GM04504 (cell line): ENCODE measurements at places on chromosomes 3 and 15.

GRCh38 chr3:48637305-48637704 lies 2.0 kb upstream of the SLC26A6 start:
- DNase-seq = no peak

DNA sequence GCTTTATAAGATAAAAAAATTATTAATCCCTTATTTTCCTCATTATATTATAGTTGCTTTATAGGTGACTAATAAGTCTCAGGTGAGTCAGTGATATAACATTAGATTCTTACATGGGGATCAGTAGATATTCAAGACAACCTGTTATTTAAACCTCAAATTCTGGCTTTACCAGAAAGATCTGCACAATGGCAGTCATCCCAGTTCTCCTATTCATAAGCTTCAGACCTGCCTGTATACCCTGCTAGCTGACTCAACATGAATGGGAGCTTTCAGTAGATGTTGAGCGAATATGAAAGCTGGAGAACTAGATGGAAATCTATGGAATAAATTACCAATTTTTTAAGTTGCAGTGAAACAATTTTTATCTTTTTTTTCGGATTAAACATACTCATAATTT lies 20.5 kb upstream of the CCDC54 start:
- DNase-seq = no peak

DNA sequence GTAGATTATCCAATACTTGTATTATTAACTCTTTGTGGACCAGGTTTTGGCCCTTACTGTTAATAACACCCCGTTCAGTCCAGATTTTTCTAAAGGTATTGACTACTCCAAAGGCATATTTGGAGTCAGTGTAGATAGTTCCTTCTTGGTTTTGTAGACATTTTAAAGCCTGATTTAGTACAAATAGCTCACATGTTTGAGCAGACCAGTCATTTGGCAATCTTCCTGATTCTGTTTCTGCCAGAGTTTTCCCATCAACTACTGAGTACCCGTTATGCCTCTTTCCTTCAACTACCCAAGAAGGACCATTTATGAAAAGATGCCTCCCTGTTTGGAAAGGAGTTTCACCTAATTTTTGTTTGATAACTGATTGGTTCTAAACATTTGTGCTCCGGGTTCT lies 82.0 kb downstream of the CHCHD4 start:
- DNase-seq = no peak

DNA sequence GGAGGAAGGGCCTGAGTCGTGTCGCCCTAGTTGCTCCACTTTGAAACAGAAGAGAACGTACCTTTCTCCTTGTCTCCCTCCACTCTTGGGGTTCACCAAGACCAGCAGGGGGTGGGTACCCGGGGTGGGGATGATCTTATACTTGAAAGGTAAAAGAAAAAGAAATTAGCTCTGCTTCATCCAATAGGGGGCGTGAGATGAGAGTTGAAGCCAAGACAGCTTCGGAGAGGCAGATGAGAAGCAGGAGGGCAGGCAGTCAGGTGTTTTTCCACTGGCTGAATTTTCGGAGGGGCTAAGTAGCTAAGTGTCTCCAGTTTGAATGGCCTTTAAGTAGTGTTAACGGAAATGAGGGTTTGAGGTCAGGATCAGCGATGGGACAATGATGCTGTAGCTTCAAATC lies 100.4 kb downstream of the DGKG start:
- no peak for DNase-seq

DNA sequence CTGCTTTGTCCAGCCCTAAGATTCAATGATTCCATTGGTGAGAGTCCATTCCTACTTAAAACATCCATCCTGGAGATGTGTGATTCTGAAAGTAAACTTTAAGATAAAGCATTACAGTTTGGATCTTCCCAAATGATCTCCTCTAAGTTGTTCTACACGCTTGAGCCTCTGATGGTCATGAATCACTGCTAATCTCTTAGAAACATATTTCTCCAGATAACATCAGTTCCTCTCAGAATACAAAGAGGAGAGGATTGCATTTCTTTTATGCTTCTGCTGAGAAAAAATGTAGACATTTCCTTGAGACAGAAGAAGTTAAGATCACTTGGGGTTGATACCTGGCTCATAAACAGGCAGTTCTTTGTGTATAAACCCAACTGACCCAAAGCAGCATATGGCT lies 281.2 kb upstream of the DPH6 start:
- DNase-seq = no peak
